ENCODE measurements at places on chromosomes 11 and 22.

GRCh38 chr22:39984006-39984405, 10.7 kb upstream of the FAM83F start:
- no peak for DNase-seq

DNA sequence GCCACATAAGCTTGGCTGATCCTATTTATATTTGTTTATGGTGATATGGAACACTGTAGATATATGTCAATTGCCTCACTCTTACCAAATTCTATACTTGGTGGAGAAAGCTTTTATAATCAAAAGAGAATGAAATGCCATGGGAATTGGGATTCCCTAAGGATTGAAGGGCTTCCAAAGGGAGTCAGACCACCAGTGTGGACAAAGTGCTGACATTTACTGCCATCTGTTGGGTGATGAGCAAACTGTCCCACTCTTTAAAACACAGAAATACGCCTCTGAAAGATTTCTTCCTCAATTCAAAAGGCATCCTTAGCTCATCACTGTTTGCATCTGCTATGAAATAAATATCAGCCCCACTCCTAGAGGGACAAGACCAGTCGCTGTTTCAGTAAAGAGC, 7.1 kb downstream of the SLC1A2 start:
- DNase-seq, result no peak

GRCh38 chr11:118313242-118313641, 8.7 kb downstream of the CD3E start:
- DNase-seq, result no peak

GRCh38 chr11:120738516-120739046, 227.0 kb downstream of the GRIK4 start:
- DNase-seq, result no peak

- DNase-seq, result no peak
These were observed 38.4 kb downstream of the GRK3 start for GRCh38 chr22:25602916-25603315.

DNA sequence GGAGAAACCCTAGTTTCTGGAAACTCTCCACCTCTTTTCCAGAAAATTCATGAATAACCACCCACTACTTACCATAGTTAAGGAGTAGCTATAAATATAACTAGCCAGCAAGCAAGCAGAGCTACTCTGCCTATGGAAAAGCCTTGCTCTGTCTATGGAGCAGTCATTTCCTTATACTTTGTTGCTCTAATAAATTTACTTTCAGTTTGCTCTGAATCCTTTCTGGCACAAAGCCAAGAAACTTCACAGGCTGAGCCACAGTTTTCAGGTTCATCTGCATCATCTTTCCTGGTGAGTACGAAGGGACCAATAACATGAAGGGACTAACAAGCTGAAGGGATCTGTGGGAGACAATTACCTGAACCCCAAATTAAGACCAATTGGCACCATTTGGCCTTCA, 4.6 kb downstream of the OR4C45 start:
- DNase-seq, result no peak

DNA sequence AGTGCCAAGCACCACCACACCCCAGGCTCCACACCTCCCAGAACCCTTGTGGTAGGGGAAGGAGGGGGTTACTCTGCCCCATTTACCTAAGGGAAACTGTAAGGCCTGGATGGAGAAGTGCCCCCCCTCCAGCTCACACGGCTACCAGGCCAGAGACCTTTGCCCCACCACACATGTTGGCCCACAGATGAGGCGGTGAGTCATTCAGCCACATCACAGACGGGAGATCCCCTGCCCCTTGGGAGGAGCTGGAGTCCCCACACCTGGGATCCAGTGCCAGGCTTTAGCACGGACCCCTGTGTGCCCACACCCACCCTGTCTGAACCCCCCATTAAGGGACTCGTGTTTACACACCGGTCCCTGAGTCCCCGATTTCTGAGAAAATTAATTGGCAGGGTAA, 24.9 kb downstream of the CDKN1C start:
- no peak for DNase-seq

DNA sequence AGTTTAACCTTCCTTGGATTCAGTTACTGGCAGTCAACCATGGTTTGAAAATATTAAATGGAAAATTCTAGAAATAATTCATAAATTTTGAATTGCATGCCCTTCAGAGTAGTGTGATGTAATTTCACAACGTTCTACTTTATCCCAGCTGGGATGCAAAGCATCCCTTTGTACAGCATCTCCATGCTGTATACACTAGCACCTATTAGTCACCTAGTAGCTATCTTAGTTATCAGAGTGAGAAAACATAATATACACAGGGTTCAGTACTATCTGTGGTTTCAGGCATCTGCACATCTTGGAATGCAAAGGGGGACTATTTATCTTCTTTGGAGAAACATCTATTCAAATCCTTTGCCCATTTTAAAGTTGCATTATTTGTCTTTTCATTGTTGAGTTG, 30.8 kb downstream of the CBL start:
- DNase-seq, result no peak

- DNase-seq, result no peak
These were observed 15.0 kb downstream of the AASDHPPT start for GRCh38 chr11:106092446-106092845.

GRCh38 chr11:70292863-70293262, 22.4 kb downstream of the PPFIA1 start:
- no peak for DNase-seq

- no peak for DNase-seq
These were observed 69.7 kb downstream of the NELL1 start for GRCh38 chr11:20739107-20739506.

DNA sequence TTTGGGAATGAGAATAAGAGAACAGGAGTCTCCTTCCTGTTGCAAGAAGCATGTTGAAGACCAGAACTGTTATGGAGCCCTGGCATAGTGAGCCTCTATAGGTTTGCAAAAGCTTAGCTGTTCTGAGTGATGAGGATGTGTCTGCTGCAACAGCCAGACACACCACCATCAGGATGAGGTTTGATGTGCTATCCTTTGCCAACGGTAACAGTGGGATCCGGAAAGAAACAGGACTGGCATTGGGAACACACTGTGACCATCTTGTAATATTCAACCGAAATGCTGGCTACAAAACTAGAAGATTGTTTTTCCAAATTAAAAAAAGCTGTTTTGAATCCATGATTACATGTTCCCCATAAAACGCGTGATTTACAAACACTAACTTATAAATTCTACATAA, 117.0 kb downstream of the ME3 start:
- DNase-seq, result no peak

GRCh38 chr11:2308713-2309112, 6.9 kb downstream of the TSPAN32 start:
- DNase-seq, result peak; percentile 71

DNA sequence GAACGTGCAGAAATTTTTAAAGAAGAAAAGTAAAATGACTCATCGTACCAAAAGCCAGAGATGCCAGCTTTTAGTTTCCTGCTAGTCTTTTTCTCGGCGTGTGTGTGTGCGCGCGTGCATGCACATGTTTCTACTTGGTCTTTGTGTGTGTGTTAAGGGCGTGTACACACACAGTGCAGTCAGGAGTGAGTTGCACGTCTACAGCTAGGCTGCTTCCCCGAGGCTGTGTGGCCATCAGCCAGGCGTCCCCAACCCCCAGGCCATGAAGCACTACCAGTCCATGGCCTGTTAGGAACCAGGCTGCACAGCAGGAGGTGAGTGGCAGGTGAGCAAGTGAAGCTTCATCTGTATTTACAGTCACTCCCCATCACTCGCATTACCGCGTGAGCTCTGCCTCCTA, 36.4 kb downstream of the KCNQ1 start:
- no peak for DNase-seq

DNA sequence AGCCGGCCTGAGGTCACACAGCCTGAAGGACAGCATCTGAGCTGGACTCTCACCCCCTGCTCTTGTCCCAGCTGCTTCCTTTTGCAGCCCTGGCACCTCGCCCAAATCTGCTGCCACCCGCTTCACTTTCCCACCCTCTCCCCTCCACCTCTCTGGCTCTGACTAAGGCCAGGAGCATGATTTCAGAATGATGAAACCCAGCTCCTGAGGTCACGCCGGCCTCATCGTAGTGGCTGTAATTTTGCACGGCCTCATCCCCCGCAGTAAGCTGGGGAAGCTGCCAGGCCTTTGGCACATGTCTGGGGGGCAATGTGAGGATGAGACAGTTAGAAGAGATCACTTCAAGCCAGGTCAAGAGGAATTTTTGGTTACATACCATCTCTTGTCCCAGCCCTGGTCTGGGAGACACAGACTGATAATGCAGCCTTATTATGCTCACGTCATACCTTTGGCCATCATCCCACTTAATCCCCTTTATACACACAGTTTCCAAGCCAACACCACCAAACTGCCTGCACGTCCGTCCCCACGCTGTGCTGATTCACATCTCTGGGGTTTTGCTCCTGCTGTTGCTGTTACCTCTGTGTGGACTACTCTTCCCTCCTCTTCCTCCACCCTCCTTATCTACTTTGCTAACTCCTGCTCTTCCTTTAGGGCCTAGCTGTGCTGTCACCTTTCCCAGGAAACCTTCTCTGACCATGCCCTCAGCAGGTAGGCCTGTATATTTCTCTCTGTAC, 58.1 kb downstream of the CHRDL2 start:
- DNase-seq, result peak; percentile 88

DNA sequence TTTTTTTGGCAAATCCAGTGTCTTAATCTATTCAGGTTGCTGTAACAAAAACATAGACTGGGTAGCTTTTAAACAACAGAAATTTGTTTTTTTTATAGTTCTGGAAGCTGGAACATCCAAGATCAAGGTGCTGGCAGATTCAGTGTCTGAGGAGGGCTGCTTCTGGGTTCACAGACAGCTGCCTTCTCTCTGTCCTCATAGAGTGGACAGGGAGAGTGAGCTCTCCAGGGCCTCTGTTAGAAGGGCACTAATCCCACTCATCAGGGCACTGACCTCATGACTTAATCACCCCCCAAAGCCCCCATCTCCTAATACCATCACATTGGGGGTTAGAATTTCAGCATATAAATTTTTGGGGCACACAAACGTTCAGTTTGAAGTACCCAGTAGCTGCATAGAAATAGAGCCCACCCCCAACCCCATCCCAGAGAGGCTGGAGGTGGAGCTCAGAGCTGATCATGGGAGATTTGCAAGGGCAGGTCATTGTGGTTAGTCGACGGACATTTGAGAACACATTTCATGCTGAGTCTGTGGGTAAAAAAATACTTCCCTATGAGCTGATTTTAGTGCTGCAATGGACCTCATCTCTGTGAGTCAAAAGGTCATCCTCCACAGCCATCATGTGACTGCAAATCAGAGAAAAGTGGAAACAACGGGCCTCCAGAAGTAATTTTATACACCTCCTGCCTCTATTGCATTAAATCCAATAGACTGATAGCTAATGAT, 203.1 kb upstream of the CADM1 start:
- no peak for DNase-seq

GRCh38 chr11:28547321-28547741, 439.1 kb downstream of the METTL15 start:
- DNase-seq, result no peak

GRCh38 chr22:24400726-24401596, 26.4 kb upstream of the ADORA2A start:
- no peak for DNase-seq

DNA sequence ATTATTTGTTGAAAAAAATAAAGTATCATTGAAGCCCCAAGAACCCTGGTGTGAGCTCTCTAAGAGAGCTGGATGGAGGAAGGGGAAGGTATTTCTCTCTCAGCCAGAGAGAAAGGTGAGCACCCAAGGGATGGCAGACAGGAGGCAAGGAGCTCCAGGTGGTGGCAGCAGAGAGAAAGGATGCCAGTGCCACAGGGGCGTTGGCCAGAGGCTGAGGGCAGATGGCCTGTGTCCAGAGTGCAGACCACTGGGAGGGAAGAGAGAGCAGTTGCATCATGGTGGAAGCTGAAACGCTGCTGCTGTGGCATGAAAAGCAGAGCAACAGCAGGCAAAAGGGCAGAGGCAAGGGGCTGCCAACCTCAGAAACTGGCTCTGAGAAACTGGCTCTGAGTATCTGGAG, 8.5 kb downstream of the SPON1 start:
- no peak for DNase-seq

DNA sequence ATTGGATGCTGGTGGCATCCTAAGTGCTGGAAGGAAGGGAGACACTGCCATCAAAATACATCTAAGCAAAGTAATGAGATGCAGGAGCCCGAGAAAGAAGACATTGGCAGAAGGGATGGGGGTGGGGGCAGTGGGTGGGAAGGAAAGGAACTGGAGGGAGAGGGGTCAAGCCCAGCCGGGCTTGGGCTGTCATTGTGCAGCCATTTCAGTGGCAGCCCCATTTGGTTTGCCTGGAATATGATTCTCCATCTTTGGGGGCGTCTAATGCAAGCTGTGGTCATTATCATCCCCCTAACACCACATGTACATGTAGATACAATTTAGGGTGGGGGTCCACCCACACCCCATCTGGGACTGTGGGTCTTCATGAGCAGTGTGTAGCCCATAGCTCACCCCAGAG, 13.9 kb upstream of the ACCSL start:
- no peak for DNase-seq

GRCh38 chr11:13284776-13285588, 7.4 kb downstream of the BMAL1 start:
- DNase-seq, result no peak

DNA sequence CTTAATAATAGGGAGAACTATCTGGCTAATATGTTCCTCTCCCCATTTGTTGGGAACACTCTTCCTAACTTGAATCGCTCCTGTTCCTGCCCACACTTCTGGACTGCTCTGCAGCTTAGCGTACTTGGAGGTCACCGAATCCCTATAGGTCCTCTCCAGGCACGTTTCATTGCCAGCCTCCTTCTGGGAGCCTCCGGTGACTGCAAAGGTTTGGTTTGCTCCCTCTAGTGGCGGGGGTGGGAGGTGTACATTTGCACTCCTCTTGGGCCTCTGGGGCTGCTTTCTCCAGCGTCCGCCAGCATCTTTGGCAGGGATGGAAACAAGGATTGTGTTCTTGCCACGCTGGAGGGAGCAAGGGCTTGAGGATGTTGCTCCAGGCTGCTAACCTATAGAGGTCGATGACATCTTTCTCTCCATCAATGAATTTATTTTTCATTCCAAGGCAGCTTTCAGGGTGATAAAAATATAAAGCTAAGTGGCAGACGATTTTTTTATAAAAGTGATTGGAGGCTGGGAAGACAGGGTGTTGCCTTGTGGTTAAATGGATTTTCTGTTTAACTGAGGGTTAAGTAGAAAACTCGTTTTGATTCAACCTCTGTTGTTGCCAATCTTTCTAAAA, 48.7 kb downstream of the TSPAN18 start:
- peak; percentile 60 for DNase-seq

DNA sequence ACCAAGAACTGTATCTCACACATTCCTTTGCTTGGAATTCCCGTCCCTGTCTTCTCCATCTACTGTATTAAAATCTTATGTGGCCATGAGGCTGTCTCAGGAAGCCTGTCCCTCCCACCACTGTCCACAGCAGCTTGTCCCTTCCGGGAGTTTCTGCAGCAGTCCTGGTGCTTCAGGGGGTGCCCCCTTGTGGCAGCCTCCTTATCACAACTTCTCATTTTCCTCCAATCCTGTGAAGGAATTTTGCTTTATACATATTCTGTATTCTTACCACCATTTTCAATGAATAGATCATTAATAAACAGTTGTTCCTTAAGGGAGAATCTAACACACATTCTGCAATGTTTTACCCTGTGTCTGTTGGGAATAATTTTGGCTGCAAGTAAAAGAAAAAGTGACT, 220.4 kb upstream of the RAG2 start:
- DNase-seq, result no peak

Measured in coronary artery (tissue), 2 donors.